ENCODE measurements at places on chromosomes 5 and 9. TPM values are rescaled to one million over a fixed set of nuclear protein-coding genes. Genes with fewer than 3 reads are reported as not detected.

DNA sequence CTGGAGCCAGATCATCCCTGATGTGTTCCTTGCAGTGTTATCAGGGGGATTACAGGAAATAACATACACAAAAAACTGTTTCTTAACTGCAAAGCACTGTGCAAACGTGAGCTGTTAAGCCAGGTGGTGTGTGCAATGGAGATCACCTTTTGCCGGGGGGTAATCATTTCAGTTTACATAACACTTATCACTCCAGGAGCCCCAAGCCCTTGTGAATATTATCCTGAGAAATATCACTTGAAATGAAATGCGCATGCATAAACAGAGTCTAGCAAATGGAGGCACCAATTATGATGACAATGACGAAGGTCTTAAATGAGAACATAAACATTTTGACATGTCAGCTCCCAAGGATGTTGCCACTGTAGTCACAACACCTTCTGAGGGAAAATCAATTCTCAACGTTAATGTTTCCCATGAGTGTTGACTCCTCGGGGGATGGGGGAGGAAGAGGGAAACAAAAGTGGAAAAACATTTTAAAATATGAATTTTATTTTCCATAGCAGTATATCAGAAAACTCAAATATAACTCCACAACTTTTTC, 54.5 kb upstream of the RAD23B start:
- DNase-seq, result no peak
- no peak overlapping the region for H3K4me3 ChIP-seq
- no peak overlapping the region for H3K27ac ChIP-seq

DNA sequence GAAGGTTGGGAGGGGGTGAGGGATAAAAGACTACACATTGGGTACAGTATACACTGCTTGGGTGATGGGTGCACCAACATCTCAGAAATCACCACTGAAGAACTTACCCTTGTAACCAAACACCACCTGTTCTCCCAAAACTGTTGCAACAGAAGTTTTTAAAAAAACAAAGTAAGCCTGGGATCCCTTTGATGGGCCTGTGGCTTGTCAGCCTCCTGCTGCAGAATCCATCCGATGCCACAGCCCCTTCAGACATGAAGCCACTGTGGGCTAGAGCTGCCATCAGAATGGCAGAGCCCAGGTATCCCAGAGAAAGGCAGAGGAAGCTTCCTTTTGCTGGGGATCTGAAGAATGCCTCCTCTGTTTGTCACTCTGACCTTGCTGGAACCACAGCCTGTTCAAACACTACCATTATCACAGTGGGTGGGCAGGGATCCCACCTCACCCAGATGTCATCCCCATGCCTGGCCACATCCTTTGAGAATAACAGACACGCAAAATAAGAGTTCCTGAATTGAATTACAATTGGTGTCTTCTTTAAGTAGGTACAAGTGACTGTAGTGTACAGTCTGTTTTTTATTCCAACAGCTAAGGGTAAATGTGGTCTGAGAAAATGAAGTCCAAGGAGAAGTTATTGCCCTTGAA, 78.1 kb upstream of the DIRAS2 start:
- no peaks in the 10 kb centered on the region for H3K4me1 ChIP-seq
- no peak for DNase-seq
- no peak overlapping the region for H3K27ac ChIP-seq
- no peaks in the 10 kb centered on the region for H3K36me3 ChIP-seq
- H3K27me3 ChIP-seq, result no peaks in the 10 kb centered on the region

GRCh38 chr5:138981586-138981985, 106.5 kb upstream of the LRRTM2 start:
- DNase-seq, result no peak
- H3K4me1 ChIP-seq, result no peaks in the 10 kb centered on the region
- H3K36me3 ChIP-seq, result no peaks in the 10 kb centered on the region
- no peak overlapping the region for H3K27ac ChIP-seq

- no peak overlapping the region for H3K4me3 ChIP-seq
- no peaks in the 10 kb centered on the region for H3K36me3 ChIP-seq
- no peaks in the 10 kb centered on the region for H3K27me3 ChIP-seq
- no peaks in the 10 kb centered on the region for H3K4me1 ChIP-seq
Measured at GRCh38 chr9:136335296-136336155, 8.2 kb downstream of the GPSM1 start.

DNA sequence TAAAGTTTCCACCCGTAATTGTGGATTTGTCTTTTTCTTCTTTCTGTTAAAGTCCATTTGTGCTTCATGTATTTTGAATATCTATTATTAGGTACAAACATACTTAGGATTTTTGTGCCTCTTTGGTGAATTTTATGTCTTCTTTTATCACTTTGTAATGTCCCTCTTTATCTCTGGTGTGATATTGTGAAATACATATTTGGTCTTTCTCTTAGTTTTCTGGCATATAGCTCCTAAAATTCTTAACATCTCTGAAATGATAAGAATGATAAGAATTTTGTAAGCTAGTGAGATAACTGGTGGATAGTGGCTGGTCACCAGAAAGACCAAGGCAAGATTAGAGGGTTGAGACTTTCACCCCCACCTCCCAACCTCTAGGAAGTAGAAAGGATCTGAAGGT, 111.1 kb downstream of the KCTD16 start:
- DNase-seq, result no peak
- H3K27ac ChIP-seq, result no peak overlapping the region
- no peak overlapping the region for H3K4me3 ChIP-seq

Gene MFAP3
- 24.2 TPM for total RNA-seq

- no peaks in the 10 kb centered on the region for H3K27me3 ChIP-seq
- H3K27ac ChIP-seq, result no peak overlapping the region
- no peak overlapping the region for H3K4me3 ChIP-seq
- no peaks in the 10 kb centered on the region for H3K4me1 ChIP-seq
Measured at GRCh38 chr5:88951457-88951856, 68.5 kb upstream of the MEF2C start.

Gene MVB12B
- 9.4 TPM for total RNA-seq

- no peak overlapping the region for H3K27ac ChIP-seq
- H3K4me3 ChIP-seq, result no peak overlapping the region
- H3K36me3 ChIP-seq, result no peaks in the 10 kb centered on the region
Measured at GRCh38 chr9:134502809-134503211, 138.8 kb upstream of the COL5A1 start.

DNA sequence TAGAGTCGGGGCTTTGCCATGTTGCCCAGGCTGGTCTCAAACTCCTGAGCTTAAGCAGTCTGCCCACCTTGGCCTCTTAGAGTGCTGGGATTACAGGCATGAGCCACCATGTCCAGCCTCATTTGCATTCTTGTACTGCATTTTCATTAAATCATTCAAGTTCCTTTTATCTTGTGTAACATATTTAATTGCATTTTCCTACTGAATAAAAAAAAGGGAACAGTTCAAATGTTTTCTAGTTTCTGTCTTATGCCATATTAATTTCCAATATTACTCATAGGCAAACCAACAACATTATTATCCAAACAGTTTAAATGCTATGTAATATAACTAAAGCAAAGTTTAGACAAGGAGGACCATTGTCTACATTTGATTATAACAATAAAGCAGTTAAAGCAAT, 6.1 kb downstream of the SLC31A1 start:
- H3K4me1 ChIP-seq, result peaks cover 8% of the 10 kb centered on the region
- H3K36me3 ChIP-seq, result no peaks in the 10 kb centered on the region
- no peaks in the 10 kb centered on the region for H3K27me3 ChIP-seq
- H3K27ac ChIP-seq, result no peak overlapping the region

Gene PCDHGA6
- total RNA-seq, result 0.59 TPM

Gene OR1J2
- total RNA-seq, result not detected

Gene TRIM36
- total RNA-seq, result 1.6 TPM

GRCh38 chr5:78523314-78524193, 125.0 kb downstream of the LHFPL2 start:
- no peaks in the 10 kb centered on the region for H3K27me3 ChIP-seq
- 0 out of 2 replicates have a peak, but pooled peaks cover under 1% of the 10 kb centered on the region for H3K4me1 ChIP-seq
- H3K4me3 ChIP-seq, result no peak overlapping the region
- H3K27ac ChIP-seq, result no peak overlapping the region
- no peaks in the 10 kb centered on the region for H3K36me3 ChIP-seq
- DNase-seq, result no peak

GRCh38 chr9:18825656-18826170, 207.3 kb downstream of the SAXO1 start:
- no peak for DNase-seq
- no peak overlapping the region for H3K4me3 ChIP-seq
- no peaks in the 10 kb centered on the region for H3K36me3 ChIP-seq

- no peak overlapping the region for H3K27ac ChIP-seq
- H3K4me1 ChIP-seq, result no peaks in the 10 kb centered on the region
- DNase-seq, result no peak
- no peaks in the 10 kb centered on the region for H3K36me3 ChIP-seq
Measured at GRCh38 chr9:70061776-70062175, 18.1 kb downstream of the MAMDC2 start.

DNA sequence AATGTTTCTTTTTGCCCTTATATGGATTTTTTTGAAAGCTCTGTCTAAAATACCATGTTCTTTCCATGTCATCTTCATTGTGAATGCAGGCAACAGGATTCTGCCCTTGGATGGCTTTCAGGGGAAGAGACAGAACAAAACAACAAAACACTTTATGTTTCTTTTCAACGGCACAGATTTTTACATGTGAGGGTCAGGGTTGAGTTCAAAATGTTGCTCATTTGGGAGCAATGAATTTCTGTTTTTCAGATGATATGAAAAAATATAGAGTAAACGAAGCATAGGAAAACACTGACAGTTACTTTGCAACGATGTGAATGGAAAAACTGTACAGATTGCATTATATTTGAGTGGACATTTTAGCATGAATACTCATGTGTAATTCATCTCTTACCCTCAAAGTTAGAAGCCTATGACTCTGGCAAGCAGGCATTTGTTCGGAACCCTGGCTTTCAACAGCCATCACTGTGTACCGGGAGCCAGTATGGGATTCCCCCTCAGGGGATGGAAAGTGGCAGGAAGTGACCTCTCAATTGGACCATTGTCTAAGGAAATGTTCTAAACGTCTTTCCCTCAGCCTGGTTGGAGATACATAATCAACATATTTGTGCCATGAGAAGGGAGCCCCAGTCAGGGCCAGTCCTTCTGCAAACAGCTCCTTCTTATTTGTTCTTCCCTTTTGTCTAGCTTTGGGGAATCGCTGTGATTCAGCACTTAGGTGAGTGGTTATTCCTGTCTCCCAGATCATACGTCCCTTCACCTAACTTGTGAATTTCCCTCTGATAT, 153.9 kb upstream of the MEF2C start:
- H3K27ac ChIP-seq, result no peak overlapping the region
- DNase-seq, result no peak
- H3K4me3 ChIP-seq, result no peak overlapping the region
- no peaks in the 10 kb centered on the region for H3K4me1 ChIP-seq

GRCh38 chr9:136392538-136393449, 7.2 kb downstream of the SNAPC4 start:
- no peaks in the 10 kb centered on the region for H3K27me3 ChIP-seq
- H3K27ac ChIP-seq, result no peak overlapping the region
- H3K36me3 ChIP-seq, result no peaks in the 10 kb centered on the region
- H3K4me1 ChIP-seq, result no peaks in the 10 kb centered on the region
- H3K4me3 ChIP-seq, result no peak overlapping the region

DNA sequence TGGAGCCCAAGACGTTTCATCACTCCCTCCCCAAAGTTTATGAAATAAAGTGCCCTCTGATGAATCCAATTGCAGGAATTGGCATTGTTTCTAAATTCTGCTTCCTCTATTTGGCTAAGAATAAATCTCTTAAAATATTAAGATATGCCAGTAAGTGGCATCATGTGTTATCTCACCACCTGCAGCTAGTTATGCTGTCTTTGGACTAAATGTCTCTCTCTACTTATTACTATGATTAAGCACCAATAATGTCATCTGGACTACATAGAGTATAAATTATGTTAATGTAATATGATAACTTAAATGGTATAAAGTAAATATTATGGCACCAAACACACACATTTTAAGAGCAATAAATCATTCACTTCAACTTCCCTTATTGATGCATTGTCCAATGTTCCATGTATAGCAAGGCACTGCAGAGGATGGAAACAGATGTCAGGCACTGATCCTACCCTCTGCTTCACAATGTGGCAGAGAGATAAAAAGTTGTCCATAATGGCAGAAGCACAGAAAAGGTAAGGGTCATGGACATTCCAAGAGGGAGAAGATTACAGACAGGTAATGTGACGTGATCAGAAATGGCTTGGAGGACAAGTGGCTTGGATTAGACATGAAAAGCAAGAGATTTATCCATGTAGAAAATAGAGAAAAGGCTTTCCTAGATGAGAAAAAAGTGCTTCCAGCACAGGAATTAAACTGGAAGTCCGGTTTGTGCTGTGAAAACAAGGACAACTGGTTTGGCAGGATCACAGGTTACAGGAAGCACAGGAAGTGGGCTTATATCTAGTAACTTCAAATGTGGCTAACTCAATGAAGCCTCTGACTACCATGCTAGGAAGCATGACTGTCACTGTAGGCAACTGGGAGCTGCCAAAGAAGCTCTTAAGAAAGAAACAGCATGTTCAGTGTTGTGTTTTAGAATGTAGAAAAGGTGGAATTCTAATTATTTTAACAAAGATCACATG, 26.7 kb downstream of the MARCHF11 start:
- no peaks in the 10 kb centered on the region for H3K27me3 ChIP-seq
- no peak for DNase-seq
- no peaks in the 10 kb centered on the region for H3K36me3 ChIP-seq

GRCh38 chr5:34517249-34517648, 138.9 kb upstream of the RAI14 start:
- no peaks in the 10 kb centered on the region for H3K4me1 ChIP-seq

Gene C5orf63
- 9.8 TPM for total RNA-seq

- no peak for DNase-seq
- no peaks in the 10 kb centered on the region for H3K36me3 ChIP-seq
- H3K4me1 ChIP-seq, result no peaks in the 10 kb centered on the region
- no peak overlapping the region for H3K4me3 ChIP-seq
- H3K27ac ChIP-seq, result no peak overlapping the region
Measured at GRCh38 chr9:132582786-132583583, 579 bp downstream of the BARHL1 start.

Gene CD72
- 0.72 TPM for total RNA-seq

- H3K27ac ChIP-seq, result no peak overlapping the region
- H3K36me3 ChIP-seq, result no peaks in the 10 kb centered on the region
- H3K27me3 ChIP-seq, result no peaks in the 10 kb centered on the region
- no peak for DNase-seq
- no peaks in the 10 kb centered on the region for H3K4me1 ChIP-seq
- H3K4me3 ChIP-seq, result no peak overlapping the region
Measured at GRCh38 chr9:16787724-16788123, 82.7 kb downstream of the BNC2 start.

- no peak for DNase-seq
- H3K4me1 ChIP-seq, result peaks cover 5% of the 10 kb centered on the region
- H3K27me3 ChIP-seq, result no peaks in the 10 kb centered on the region
- no peaks in the 10 kb centered on the region for H3K36me3 ChIP-seq
- H3K27ac ChIP-seq, result no peak overlapping the region
Measured at GRCh38 chr9:126043681-126044080, 282.9 kb upstream of the MVB12B start.

- DNase-seq, result no peak
- H3K27me3 ChIP-seq, result no peaks in the 10 kb centered on the region
- no peak overlapping the region for H3K27ac ChIP-seq
- no peaks in the 10 kb centered on the region for H3K4me1 ChIP-seq
Measured at GRCh38 chr9:35342221-35342958, 147.5 kb upstream of the RUSC2 start.

- no peak overlapping the region for H3K4me3 ChIP-seq
- DNase-seq, result no peak
- no peaks in the 10 kb centered on the region for H3K36me3 ChIP-seq
- H3K27me3 ChIP-seq, result no peaks in the 10 kb centered on the region
- H3K4me1 ChIP-seq, result no peaks in the 10 kb centered on the region
Measured at GRCh38 chr5:146890731-146891440, 12.3 kb upstream of the PPP2R2B start.

GRCh38 chr5:116759860-116760640, 185.4 kb upstream of the SEMA6A start:
- H3K36me3 ChIP-seq, result no peaks in the 10 kb centered on the region
- no peaks in the 10 kb centered on the region for H3K27me3 ChIP-seq
- no peak overlapping the region for H3K27ac ChIP-seq
- H3K4me1 ChIP-seq, result no peaks in the 10 kb centered on the region
- no peak overlapping the region for H3K4me3 ChIP-seq
- DNase-seq, result no peak

Gene SLC2A8
- total RNA-seq, result 55.7 TPM

All from Panc1 (cell line).